Left renal pelvis (tissue), 4 donors: ENCODE measurements at places on chromosomes 13 and 19. TPM values are rescaled to one million over a fixed set of nuclear protein-coding genes. Genes with fewer than 3 reads are reported as not detected.

The ZNF85 gene
- 23.2 TPM for polyA plus RNA-seq

The PSPN gene
- 3.3 TPM for polyA plus RNA-seq

The WDR87 gene
- polyA plus RNA-seq: 0.02 TPM

The RPL18A gene
- polyA plus RNA-seq: 828 TPM

The STAP2 gene
- polyA plus RNA-seq: 40.1 TPM

DNA sequence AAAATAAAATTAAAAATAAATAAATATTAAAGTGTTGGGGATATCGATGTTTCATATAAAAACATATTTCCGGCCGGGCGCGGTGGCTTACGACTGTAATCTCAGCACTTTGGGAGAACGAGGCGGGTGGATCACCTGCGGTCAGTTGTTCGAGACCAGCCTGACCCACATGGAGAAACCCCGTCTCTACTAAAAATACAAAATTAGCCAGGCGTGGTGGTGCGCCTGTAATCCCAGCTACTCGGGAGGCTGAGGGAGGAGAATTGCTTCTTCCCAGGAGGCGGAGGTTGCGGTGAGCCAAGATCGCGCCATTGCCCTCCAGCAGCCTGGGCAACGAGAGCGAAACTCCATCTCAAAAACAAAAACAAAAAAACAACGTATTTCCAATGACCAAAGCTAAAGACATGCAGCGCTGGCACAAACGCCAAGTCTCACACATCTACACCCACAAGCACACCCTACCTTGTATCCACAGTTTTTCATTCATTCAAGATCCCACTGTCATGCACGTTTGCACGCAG lies 907 bp downstream of the ZNF569 start:
- no peak for DNase-seq

GRCh38 chr19:39212375-39212742 lies 8.3 kb upstream of the SYCN start:
- DNase-seq: no peak

DNA sequence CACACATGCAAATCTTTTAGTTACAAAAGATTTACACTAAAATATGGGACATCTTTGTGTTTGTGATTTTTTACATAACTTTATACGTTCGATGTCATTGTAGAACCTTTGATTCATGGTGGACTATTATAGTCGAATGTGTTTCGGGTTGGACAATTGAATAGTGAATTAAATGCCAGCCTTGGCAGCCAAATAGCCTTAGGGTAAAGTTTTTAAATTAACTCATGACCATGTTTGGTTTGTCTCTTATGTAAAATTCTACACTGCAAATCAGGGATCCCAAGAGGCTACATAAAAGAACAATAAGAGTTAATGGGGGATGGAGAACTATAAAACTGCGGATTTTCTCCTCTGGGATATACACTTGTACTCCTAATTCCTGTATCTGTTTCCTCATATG lies 1735.6 kb upstream of the SPRY2 start:
- no peak for DNase-seq

DNA sequence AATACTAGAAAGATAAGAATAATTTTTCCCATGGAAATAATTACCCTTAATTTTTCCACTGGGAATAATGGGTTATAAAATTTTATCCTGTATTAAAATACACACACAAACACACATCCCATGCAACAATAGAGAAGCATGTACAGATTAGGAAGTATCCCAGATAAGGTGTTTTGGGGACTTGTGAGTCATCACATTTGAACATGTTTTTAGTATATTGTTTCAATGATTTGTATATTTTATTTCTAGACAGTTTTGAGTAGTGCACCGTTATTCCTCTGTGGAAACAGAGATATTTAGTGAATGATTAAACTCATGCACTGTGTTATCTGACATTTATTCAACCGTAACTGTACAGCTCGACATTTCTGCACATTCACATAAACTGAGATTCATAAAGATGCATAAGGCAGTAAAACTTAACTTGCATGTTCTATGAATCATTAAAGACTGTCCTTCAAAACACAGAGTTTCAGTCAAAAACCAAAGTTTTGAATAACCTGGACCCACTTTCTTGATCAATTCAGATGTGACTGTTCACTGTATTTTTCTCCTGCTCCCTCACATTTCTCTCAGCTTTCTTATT lies 30.1 kb downstream of the KLF12 start:
- no peak for DNase-seq

DNA sequence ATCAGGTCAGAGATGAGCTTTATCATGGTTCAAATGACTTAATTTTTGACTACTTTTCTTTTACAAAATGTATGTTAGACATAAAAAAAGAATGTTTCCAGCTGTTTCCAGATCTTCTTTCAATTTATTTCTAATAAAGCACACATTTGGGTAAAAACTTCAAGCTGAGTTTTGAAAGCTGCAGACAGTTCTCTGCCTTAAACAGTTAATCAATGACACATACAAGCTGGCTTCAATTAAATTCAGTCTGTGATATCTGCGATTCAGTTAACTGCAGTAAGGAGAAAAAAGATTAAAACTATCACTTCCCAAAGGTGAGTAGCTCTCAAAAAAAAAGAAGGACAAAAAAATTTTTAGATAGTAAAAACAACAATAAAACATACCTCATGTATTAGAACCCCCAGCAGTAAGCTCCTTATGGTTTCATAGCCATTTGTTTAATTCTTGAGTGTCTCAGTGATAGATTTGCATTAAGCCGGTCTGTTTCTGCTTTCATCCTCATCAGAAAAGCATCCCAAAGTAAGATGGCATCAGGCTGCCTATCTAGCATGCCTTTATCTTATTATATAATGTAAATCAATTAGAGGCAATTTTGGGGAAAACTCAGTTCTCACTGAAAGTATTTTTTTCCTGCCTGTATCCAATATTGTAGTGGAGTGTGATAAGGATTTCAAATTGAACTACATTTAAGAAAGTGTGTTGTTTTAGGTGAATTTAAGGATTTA lies 81.8 kb upstream of the STARD13 start:
- no peak for DNase-seq

DNA sequence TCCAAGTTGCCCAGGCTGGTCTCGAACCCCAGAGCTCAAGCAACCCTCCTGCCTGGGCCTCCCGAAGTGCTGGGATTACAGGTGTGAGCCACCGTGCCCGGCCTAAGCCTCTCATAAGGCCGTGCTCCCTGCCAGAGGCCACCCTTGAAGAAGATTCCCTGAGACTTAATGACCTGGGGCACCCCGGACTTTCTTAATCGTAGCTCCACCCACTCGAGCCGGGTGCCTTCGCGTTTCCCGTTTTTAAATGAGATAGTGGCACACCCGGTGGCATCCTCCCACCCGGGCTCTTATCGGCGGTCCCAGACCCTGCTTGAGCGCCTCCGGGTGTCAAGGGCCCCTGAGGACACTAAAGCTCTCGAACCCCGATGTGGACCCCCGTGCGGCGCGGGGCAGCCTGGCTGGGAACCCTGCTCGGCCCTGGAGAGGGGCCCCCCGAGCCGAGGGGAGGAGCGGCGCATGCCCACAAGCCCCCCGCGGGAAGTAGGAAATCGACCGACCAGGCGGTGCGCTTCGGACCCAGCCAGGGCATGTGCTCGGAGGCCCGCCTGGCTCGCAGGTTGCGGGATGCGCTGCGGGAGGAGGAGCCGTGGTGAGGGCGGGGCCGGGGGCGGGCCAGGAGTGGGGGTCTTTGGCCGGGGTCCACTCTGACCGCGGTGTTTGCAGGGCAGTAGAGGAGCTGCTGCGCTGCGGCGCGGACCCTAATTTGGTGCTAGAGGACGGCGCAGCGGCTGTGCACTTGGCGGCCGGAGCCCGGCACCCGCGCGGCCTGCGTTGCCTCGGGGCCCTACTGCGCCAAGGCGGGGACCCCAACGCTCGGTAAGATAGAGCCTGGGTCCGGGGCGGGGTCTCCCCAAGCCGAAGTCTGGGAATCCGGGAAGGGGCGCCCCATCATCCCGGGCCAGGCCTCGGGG lies at the start of gene ANKLE1:
TSS of gene ANKLE1 (plus strand) at position 511 of the 914 bp plus-strand sequence. CDS start at position 531, 20 bp downstream.
- DNase-seq: no peak

- DNase-seq: no peak
These were observed 1.4 kb downstream of the GRIN3B start for GRCh38 chr19:1001538-1002166.

GRCh38 chr19:55452749-55453346 lies 8.6 kb downstream of the ISOC2 start:
- DNase-seq: peak; percentile 80

DNA sequence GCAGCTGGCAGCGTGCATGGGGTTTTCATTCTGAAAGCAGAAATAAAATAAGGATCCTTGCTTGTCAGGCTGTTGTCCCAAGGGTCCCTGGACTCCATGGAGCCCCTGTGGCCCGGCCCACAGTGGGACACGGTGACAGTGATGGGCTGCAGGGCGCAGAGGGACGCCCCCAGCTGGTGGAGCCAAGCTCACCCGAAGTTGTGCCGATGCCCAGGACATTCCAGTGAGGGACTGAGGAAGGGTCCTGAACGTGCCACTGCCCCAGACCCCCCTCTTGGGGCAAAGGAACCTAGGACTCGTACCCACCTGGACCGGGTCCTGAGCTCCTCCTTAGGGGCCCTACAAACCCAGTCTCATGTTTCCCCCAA lies 35.0 kb downstream of the MYO9B start:
- DNase-seq: no peak

DNA sequence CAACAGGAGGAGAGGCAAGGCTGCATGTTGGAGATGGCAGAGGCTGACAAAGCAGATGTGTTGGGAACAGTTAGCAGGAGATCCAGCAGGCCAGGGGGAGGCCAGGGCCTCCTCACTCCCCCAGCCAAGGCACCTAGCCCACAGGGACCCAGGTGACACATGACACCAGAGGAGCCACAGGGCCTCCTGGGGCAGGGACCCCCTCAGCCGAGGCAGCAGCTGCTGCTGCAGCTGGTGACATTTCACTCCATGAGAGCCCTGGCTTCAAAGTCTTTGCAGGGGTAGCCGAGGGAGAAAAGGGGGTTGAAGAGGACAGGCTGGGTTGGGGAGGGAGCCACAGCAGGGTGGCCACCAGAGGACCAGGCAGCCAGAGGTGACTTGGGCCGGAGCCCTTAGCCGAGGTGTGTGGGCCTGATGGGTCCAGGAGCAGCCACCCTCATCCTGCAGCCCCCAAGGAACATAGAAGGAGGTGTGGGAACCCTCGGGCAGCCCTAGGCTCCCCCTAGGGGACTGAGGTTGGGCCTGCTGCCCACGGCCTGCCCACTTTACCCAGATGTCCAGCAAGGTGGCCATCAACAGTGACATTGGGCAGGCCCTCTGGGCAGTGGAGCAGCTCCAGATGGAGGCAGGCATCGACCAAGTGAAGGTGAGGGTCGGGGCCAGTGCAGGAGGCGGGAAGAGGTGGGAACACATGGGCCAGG lies at the start of gene GNG14:
TSS of gene GNG14 (plus strand) at position 503 of the 701 bp plus-strand sequence. CDS start at position 554, 51 bp downstream.
- DNase-seq: no peak

DNA sequence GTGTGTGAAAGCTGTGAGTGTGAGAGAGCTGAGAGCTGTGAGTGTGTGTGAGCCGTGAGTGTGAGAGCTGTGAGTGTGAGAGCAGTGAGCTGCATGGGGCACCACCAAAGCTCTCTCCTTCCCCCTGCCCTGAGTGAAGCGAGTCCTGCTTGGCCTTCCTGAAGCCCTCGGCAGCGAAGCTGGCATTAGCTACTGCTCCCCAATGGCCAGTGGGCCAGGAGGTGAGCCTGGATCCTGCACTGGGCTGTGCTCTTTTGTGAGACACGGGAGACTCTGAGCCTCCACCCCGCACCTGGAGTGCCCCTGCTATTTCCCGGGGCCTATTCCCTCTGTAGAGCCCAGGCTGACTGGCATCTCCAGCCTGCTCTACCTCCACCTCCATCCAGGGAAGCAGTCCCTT lies 51.5 kb downstream of the HSPH1 start:
- DNase-seq: no peak

DNA sequence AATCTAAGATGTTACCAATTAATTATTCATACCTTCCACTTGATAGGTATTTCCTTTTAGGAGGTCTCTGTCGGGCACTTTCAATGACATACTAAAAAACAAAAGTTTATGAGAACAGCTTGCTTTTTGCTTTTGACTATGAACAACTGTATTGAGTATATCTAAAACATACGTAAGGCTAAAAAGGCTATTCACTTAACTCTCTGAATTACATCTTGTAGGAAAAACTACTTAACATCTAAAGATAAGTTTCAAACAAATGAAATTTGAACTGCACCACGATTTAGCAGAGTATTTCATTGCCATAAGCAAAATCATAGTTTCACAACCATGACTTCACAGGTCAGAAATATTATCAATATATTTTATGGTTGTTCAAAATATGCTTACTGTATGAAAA lies 11.6 kb downstream of the SUPT20H start:
- DNase-seq: no peak

DNA sequence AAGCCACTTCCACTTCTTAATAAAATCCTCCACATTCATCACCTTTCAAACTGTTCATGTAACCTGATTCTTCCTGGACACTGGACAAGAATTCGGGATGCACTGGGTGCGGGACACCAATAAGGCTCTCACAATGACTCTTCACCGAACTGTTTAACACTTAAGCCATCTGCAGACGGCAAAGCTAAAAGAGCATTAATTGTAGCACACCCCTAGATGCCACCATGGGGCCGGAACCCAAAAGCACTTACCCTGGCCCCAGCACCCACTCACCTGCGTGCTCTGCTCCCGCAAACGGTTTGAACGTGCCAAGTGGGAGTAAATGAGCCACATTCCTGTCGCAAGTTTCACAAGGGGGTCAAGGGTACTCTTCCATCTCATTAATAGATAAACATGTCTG lies 254.3 kb upstream of the PRR20A start:
- no peak for DNase-seq

DNA sequence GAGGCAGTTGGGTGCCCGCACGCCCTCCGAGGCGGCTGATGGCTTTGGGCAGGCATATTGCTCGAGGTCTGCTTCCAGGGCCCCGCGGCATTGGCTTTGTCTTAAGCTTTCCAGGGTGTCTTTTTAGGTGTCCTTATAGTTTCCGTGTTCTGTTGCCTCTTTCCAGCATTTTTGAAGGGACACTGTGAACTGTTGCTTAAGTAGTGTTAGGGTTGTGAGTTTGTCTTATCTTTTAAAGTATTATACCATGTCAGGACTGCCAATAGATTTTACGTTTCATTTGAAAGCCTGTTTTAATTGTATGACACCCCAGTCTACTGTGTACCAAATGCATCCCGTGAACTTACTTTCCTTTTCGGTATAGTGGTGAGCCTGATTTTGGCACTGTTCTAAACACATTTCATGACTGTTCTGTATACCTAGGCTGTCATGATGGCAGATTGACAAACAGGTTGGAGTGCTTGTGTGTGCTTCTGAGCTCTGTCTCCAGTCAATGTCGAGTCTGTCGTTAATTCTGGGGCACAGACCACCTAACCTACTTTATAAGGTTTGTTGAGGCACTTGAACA lies 656 bp downstream of the PCCA start:
- no peak for DNase-seq

GRCh38 chr13:74015137-74015536 lies 119.1 kb downstream of the KLF12 start:
- DNase-seq: no peak

GRCh38 chr13:91214031-91214430 lies 133.5 kb upstream of the MIR17HG start:
- no peak for DNase-seq

DNA sequence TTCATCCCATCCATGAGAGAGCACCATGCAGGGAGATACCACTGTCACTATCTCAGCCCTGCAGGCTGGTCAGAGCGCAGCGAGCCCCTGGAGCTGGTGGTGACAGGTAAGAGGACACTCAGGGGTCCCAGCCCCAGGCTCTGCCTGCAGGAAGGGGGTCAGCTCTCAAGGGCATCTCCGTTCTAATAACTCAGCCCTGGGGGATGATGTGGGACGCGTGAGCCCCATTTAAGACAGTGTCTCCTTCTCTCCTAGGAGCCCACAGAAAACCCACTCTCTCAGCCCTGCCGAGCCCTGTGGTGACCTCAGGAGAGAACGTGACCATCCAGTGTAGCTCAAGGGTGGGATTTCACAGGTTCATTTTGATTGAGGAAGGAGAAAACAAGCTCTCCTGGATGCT lies 15.5 kb upstream of the KIR3DL3 start:
- no peak for DNase-seq

GRCh38 chr13:80336370-80336769 lies 4.6 kb downstream of the SPRY2 start:
- no peak for DNase-seq
